ENCODE measurements at places on chromosomes 7 and 10.

GRCh38 chr7:6379886-6380285, 67.9 kb downstream of the DAGLB start:
- DNase-seq, result no peak

DNA sequence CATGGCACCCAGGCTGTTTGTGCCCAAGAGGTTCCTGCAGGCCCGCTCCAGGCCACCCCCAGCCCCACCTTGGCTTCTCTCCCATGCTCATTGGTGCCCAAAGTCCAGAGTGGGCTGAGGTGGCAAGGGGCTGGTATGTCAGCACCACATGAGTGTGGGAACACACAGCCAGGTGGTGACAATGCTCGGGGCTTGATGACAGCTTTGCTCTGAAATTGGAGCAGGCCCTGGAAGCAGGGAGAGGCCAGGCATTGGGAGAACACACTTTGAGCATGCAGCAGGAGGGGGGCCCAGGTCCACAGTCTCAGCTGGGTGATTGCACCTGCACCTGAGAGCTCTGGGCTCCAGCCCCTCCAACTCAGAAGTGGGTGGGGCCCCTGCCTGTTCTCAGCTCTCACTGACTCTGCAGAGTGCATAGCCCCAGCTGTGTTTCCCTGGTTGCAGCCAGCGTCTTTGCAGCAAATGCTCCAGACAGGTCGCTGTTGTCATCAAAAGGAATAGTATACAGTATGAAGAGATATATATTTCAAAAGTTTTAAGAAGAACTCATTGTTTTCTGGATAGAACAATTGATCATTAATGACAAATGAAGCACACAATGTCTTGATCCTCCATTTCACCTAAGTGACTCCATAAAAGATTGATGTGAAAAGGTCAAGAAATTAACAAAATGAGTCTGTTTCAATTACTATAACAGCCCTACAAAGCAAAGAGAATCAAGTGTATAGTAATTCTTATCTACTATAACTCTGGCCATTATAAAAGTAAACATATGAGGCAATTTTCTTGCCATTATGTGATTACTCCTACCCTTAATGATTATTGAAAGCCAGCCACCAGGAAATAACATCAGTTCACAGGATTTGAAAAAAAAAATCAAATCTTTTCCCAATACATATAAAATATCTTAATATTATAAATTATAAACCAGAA, 848.1 kb downstream of the PCDH15 start:
- DNase-seq, result peak; percentile 3

GRCh38 chr10:69503896-69504265, 52.6 kb downstream of the TSPAN15 start:
- no peak for DNase-seq

- peak; percentile 41 for DNase-seq
These were observed 23.2 kb downstream of the TPK1 start for GRCh38 chr7:144812379-144813283.

DNA sequence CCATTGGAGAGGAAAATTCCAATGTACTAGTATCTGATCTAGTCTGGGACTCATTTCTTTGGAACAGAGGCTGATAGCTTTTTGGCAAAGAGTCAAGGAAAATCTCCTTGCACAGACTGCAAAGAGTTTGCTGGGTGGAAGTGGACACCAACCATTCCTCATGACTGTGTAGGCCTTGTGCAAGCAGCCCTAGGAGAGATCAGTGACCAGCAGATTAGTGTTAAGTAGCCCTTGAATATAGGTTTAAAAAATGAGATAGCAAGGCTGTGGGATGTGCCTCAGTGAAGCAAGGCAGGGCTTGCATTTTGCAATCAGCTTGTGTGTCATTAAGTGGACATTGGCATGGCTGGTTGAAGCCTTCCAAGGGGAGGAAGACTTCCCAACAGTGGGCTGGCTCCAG, 341.6 kb downstream of the PLXNA4 start:
- no peak for DNase-seq

- no peak for DNase-seq
These were observed 111.9 kb downstream of the CHN2 start for GRCh38 chr7:29306319-29306991.

DNA sequence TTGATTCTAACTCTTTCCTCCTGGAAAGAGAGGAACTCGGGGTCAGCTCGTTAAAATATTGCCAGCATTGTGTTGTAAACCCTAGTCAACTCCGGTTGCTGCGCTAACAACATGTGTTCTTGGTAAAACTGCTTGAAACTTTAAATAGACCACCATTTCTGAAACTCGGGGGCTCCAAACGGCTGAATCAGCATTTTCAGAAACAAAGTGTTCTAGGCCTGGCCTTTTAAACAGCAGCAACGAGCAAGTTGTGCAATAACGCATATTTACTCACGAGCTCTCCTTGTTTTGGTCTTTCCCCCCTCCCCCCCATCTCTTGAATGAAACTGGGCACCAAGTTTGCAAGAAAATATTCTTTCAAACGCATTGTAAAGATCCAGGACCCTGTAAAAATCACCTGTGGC, 9.2 kb upstream of the GRB10 start:
- DNase-seq, result no peak

GRCh38 chr7:19119870-19120486, 2.5 kb upstream of the TWIST1 start:
- DNase-seq, result no peak

GRCh38 chr10:36604316-36604715, 521.1 kb upstream of the ANKRD30A start:
- DNase-seq, result no peak

- no peak for DNase-seq
These were observed 77.7 kb downstream of the OTUD1 start for GRCh38 chr10:23516530-23516929.

- DNase-seq, result peak; percentile 29
These were observed 15.8 kb downstream of the DNMBP start for GRCh38 chr10:99993701-99994689.

- no peak for DNase-seq
These were observed 5.6 kb upstream of the WASL start for GRCh38 chr7:123754271-123754871.

Data from activated gamma-delta T cell treated with Interleukin-2 at 50 U/mL for 16 hours (primary cell).